ENCODE measurements at places on chromosomes 2 and 18. TPM values are rescaled to one million over a fixed set of nuclear protein-coding genes. Genes with fewer than 3 reads are reported as not detected.

Gene MYOM1
- total RNA-seq = 1.4 TPM

Gene ALPP
- not detected for total RNA-seq

- DNase-seq = peak; percentile 23
These were observed 60.1 kb downstream of the EMILIN2 start for GRCh38 chr18:2906704-2907549.

Gene MC2R
- total RNA-seq = not detected

Gene TXNL4A
- 140 TPM for total RNA-seq

DNA sequence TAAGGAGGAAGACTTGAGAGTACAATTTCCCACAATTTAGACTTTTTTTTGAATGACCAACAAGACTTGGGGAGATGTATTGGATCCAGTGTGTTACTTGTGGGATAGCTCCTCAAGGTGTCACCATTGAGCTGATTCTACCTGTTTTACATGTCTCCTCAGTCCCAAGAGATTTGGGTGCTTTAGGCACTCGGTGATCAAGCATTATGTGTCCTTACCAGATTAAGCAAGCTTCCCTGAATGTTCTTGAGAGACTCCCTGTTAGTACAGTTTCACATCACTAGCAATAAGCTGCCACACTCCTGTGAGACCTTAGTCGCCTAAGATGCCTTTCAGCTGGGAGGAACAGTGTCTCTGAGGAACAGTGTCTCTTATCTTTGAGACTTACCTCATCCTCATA, 384.3 kb upstream of the SYT4 start:
- no peak for DNase-seq

DNA sequence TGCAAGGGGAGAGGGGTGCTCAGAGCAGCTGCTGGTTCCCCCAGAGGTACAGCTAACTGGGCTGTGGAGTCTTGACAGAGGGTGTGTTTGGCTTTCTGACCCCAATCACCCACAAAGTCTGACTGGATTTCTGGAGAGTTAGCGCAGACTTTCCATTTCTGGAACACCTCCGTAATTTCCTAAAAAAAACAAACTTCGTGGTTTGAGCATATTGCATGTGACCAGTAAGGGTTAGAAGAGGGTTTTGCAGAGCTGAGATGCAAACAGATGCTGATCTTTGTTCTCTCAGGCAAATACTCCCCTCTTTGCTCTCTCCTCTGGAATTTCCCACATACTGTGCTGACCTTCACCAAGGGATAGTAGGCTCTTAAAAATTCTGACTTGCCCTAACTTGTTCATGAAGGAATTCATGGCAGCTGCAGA, 44.5 kb upstream of the TMEM247 start:
- no peak for DNase-seq

- DNase-seq = no peak
These were observed 49.9 kb upstream of the SLC35F5 start for GRCh38 chr2:113806217-113806913.

DNA sequence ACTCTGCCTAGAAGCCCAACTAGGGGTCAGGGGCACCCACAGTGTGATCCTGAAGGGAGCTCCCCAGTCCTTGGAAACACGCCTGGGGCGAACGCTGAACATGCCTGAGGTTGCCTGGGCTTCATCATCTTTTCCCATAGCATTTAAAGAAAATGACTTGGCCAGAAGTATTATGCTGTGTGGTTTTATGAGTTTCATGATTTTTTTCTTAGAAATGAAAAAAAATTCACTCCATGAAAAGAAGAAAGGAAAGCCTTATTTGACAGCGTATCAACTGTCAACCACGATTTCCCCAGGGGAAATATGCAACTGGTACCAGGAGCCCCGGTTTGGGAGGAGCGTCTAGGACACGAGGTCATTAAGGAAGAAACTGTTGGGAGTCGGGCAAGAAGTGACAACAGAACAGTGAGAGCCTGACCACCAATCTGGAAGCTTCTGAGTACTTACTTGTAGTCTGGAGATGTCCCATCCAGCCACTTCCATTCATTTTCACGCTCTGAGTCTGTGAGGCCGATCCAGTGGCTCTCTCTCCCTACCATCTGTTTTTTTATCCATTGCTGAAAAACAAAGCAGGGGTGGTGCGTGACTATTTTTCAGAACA, 63.5 kb upstream of the THOC1 start:
- no peak for DNase-seq

Gene ABCG8
- total RNA-seq = not detected

DNA sequence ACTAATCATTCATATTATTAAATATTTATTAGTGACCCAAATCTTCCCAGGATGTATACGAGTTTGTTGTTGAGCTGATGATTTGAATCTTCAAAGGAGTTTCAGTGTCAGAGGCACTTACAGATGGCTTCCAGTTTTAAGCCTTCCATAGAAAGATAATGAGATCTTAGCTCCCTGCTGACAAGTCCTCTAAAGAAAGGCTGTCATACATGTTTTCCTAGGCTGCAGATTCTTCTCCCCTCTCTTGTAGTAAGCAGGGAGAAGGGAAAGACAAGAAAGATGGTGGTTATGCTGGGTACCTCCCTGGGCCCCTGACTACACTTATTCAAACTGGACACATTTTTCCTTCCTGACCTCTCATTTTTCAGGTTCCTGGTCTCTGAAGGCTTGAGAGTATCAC, 8.1 kb upstream of the GAREM1 start:
- DNase-seq = no peak

DNA sequence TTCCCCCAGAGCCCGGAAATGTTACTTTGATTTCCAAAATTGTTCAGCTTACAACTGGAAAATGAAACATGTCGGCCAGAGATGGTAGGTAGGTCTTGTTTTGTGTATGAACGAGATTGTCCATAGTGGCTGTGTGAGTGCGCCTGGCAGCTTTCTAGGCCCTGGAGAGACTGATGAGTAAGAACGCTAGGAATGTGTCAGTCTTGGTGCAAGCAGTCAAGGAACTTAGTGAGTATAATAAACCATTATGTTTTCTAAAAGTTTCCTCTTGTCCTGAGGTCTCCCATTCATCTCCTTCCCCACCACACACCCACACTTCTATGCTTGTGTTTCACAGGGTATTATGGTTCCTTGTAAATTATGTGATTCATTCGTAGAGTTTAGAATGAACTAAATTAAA, 234.2 kb downstream of the CDH2 start:
- no peak for DNase-seq

Gene VWC2L
- 0.23 TPM for total RNA-seq

Gene GCG
- 0.27 TPM for total RNA-seq

GRCh38 chr2:57549642-57550102, 496.9 kb upstream of the VRK2 start:
- DNase-seq = no peak

DNA sequence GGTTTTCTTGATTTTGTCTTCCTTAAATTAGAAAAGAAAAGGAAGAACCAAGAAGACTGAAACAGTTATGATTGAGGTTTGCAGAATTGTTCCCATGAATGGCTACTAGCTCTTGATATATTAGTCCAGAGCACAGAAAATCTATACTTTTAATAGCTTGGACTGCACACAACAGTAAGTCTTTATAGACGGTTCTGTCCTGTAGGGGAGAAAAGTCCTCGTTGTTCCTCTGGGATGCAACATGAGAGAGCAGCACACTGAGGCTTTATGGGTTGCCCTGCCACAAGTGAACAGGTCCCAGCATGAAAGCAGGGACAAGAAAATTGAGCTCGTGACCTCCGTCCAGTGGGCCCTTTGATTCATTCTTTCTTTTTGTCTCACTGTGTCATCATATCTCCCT, 41.5 kb downstream of the RAB31 start:
- no peak for DNase-seq

DNA sequence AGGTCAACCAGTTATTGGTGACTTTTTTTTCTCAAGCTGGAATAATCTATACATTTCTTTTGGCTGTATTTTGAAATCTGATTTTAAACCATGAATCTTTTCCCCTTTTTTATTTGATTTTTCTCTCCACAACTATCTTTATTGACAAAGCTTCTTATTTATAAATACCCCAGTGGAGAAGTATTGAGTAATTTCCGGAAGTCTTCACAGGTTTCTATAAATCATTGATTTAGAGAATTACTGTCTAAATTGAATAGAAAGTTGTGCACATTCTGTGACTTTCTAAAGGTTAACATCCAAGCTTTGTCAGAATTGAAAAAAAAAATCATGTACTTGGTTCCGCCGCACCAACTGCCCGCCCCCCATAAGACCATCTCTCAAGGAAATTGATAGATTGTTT, 39.8 kb downstream of the XRCC5 start:
- no peak for DNase-seq

Gene ZNF521
- total RNA-seq = 86.1 TPM

Gene SCYGR4
- not detected for total RNA-seq

- DNase-seq = no peak
These were observed 765 bp upstream of the DIPK1C start for GRCh38 chr18:74457725-74458421.

DNA sequence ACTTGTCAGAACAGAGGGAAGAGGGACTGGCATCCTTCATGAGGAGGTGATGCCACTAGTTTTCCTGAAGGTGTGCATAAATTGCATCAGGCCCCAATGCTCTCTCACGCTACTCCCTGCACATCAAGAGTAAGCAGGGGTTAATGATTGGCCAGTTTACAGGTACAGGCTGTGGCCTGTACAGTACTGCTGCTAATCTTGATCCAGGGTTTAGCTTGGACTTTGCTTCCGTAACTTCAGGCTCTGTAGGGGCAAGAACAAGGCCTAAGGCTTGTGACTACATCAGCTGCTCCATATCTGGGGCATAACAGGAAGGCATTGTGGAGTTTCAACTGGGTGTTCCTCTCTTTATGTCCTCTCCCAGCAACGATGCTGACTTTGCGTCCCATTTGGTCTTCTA, 96.8 kb upstream of the FZD7 start:
- DNase-seq = no peak

Gene CLEC4F
- total RNA-seq = not detected

DNA sequence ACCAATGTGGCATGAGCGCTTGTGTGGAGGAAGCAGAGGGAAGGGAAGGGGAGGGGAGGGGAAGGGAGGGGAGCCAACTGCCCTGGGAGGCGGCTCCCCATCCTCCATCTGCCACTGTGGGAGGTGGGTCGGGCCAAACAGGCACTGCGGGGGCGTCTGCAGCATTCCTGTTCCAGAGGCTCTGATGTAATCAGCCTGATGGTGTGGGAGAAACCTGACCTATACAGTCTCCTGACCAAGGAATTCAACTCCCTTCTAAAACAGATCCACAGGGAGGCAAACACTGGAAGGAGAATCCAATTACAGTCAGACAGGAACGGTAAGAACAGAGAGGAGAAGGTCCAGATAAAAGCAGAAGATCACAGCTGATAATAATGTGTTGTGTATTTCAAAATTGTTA, 88.8 kb downstream of the CD8B2 start:
- DNase-seq = no peak

Gene TCF23
- not detected for total RNA-seq

GRCh38 chr2:152791979-152792378, 73.6 kb downstream of the ARL6IP6 start:
- no peak for DNase-seq
